ENCODE measurements at places on chromosomes 7 and 10. TPM values are rescaled to one million over a fixed set of nuclear protein-coding genes. Genes with fewer than 3 reads are reported as not detected.

MMD2 gene
- total RNA-seq, result not detected

INHBA gene
- 14.3 TPM for total RNA-seq

- H3K36me3 ChIP-seq, result no peaks in the 10 kb centered on the region
- no peak overlapping the region for H3K27ac ChIP-seq
- H3K4me1 ChIP-seq, result peaks cover 46% of the 10 kb centered on the region
- no peaks in the 10 kb centered on the region for H3K27me3 ChIP-seq
These were observed 50.6 kb upstream of the SMNDC1 start for GRCh38 chr10:110355141-110355831.

DNA sequence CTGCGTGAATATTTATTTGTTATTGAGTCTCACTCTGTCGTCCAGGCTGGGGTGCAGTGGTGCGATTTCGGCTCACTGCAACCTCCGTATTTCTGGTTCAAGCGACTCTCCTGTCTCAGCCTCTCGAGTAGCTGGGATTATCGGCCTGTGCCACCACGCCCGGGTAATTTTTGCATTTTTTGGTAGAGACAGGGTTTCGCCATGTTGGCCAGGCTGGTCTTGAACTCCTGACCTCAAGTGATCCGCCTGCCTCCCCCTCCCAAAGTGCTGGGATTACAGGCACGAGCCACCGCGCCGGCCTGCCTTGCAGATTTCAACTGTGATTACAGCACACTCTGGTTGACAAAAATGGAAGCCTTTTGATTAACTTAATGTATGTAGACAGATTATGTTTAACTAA lies 730.0 kb upstream of the VSTM2A start:
- no peak for DNase-seq
- no peaks in the 10 kb centered on the region for H3K36me3 ChIP-seq
- H3K4me3 ChIP-seq, result no peak overlapping the region
- no peaks in the 10 kb centered on the region for H3K27me3 ChIP-seq

- H3K4me3 ChIP-seq, result no peak overlapping the region
- no peaks in the 10 kb centered on the region for H3K4me1 ChIP-seq
- H3K27me3 ChIP-seq, result no peaks in the 10 kb centered on the region
- H3K27ac ChIP-seq, result no peak overlapping the region
- no peak for DNase-seq
These were observed 88.8 kb downstream of the NOD1 start for GRCh38 chr7:30389791-30390190.

DNA sequence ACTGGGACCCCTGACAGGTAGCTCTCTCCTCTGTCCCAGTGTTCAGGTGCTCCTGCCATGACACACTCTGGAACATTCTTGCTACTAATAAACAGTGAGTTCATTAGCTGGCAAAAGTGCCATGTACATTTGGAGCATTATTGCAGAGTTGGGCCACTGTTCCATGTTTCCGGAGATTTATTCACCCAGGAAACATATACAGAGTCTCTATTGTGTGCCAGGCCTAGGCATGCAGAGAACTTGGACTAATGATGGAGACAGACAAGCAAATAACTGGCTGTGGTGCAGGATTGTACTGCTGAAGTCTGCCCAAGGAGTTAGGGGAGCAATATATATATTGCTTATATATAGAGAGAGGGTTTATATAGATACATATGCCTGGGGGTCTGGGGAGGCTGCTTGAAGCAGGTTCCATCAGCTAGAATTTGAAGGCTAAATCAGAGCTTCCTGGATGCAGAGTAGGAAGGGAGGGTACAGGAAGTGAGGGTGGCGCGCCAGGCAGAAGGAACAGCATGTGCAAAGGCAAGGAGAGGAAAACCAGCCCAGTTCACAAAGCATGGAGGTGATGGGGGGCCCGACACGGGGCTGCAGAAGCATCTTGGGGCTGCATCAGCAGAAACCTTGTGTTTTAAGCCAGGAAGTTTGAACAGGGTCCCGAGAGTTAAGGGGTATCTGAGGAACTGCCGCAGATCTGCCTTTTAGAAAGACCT lies 22.7 kb upstream of the EEPD1 start:
- H3K27me3 ChIP-seq, result no peaks in the 10 kb centered on the region
- H3K4me3 ChIP-seq, result no peak overlapping the region
- H3K27ac ChIP-seq, result no peak overlapping the region

DNA sequence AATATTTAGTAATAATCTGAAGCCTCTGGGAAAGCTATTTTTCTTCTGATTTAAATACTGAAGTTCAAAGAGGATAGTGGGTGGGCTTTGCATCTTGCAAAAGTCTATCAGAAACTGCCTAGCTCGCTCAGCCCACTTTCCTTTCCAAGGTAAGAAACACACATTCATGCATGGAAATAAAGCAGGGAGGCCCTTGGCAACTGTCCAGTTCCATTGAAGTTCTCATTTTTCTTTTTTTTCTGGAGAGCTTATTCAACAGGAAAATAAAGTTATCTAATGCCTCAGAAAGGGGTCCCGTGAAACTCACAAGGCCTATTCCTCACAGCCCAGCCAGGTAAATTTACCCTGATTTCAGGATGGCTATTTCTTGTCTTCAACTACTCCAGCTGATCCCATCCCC lies 654.9 kb downstream of the KCNMA1 start:
- H3K4me3 ChIP-seq, result no peak overlapping the region
- no peaks in the 10 kb centered on the region for H3K36me3 ChIP-seq
- H3K27ac ChIP-seq, result no peak overlapping the region
- DNase-seq, result no peak
- H3K4me1 ChIP-seq, result no peaks in the 10 kb centered on the region
- H3K27me3 ChIP-seq, result peaks cover 3% of the 10 kb centered on the region
